ENCODE measurements at places on chromosomes 2 and 18.

GRCh38 chr2:24409700-24410556 lies 49.6 kb upstream of the ITSN2 start:
- DNase-seq = no peak

GRCh38 chr2:164015328-164016123 lies 279.7 kb upstream of the FIGN start:
- DNase-seq = no peak

- no peak for DNase-seq
Observed at GRCh38 chr18:9951022-9951859, 37.4 kb downstream of the VAPA start.

- DNase-seq = peak; percentile 58
Observed at GRCh38 chr2:112821142-112821541, 15.4 kb downstream of the IL1B start.

DNA sequence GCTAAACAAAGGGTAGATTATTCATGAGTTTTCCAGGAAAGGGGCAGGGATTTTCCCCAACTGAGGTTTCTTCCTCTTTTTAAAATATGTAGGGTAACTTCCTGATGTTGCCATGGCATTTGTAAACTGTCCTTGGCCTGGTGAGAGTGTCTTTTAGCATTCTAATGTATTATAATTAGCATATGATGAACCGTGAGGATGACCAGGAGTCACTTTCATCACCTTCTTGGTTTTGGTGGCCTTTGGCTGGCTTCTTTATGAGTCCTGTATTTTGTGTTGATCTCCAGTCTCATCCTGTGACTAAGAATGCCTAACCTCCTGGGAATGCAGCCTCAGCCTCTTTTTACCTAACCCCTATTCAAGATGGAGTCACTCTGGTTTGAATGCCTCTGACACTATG lies 391.0 kb upstream of the LINC00305 start:
- no peak for DNase-seq

DNA sequence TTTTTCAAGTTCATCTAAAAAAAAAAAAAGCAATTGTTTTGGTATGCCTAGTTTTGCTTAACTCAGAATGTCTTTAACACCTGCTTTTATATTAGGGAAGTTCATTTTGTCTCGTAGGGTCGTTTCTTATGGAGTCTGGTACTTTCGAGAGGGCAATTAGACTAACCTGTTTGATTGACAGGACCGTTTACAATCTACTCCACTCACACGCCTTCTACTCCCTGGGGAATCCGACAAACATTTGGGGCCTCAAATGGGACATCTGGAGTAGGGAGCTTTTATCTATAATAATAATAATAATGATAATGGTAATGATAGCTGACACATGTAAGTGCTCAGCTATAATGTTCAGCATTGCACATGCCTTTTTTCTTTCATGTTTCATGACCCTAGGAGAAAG lies 261.6 kb upstream of the RASGRP3 start:
- DNase-seq = no peak

GRCh38 chr2:174753038-174753633 lies 11.1 kb downstream of the CHRNA1 start:
- DNase-seq = no peak

DNA sequence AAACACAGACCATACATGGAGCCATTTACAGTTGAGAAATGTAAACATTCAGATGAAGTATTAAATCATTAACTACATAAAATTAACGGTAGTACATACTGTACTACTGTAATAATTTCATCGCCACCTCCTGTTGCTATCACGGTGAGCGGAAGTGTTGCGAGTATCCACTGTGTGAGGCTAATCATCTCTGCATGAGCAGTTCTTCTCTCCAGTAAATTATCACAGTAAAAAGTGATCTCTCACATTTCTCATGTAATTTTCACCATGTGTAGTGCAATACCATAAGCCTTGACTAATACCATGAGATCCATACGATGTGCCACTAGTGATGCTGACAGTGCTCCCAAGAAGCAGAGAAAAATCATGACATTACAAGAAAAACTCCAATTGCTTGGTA lies 21.9 kb downstream of the SMAD2 start:
- DNase-seq = no peak

DNA sequence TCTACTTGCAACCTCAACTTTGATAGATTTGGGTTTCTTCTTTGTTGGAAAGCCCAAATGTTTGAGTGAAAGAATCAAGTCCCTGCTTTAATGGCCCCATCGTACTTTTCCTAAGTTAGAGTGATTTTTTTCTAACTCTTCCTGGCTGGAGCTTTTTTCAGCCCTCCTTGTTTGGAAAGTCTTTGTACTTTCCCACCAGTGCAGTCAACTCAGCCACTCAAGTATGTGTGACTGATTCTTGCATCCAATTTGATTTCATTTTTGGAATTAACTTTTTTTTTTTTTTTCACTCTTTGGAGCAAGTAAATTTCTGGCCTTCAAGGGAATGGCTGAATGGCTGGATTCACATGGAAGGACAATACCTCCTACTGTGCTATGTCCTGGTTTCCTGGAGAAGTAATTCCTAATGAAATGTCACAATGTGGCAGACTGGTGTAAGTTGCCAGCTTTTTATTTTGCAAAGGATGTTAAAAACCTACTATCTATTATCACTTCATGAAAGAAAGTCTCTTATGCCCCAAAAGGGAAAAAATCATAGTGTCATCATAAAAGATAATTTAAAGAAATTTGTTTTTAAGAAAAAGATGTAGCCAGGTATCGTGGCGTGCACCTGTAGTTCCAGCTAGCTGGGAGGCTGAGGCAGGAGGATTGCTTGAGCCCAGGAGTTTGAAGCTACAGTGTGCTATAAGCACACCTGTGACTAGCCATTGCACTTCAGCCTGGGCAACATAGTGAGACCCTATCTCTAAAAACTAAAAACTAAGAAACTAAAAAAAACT lies 76.0 kb upstream of the ZFP36L2 start:
- DNase-seq = no peak

DNA sequence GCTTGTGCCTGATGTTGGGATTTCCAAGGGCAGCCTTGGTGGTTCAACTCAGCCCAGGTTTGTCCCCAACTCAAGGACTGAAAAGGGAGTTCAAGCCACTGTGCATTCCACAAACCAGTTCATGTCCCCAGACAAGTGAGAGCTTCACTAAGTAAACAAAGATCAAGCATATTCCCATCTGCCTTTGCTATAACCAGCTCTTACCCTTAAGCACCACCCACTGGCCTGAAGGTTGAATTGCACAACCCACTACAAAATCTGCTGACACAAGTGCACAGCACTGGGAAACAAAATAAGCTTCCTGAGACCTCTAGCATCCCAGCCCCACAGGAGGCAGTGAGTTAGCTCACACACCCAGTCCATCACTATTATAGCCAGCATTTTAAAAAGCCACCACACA lies 516.7 kb downstream of the NR4A2 start:
- no peak for DNase-seq

DNA sequence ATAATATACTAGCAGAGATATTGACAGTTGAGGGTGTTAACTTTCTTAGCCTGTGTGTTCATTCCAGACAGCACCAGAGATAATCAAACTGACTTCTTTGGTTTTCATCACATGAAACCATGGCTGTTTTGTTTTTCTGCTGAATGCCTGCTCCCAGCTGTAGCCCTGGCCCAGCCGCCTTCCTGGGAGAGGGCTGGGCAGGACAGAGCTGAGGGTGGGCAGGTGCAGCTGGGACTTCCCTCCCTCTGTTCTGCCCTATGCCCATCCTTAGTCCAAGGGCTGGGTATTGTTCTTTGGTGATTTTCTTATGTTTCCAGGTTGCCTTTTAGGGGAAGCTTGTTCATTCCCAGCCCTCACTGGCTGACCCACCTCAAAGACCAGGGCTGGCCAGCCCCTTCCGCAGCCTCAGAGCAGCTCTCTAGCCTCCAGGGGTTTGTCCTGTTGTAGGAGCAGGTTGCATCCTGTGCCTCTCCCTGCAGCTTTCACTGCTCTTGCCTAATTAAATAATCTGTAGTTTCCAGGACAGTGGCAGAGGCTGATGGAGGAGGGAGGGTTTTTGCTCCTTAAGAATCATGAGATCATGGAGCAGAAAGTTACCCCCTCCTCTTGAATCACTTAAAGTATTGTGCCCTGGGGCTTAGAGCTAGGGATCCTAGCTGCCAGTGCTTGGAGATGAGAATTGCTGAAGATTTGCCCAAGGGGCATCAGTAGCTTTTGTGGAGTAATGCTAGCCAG lies 61.4 kb downstream of the MTCL1 start:
- DNase-seq = no peak

GRCh38 chr2:167157523-167157922 lies 269.2 kb downstream of the XIRP2 start:
- DNase-seq = no peak

DNA sequence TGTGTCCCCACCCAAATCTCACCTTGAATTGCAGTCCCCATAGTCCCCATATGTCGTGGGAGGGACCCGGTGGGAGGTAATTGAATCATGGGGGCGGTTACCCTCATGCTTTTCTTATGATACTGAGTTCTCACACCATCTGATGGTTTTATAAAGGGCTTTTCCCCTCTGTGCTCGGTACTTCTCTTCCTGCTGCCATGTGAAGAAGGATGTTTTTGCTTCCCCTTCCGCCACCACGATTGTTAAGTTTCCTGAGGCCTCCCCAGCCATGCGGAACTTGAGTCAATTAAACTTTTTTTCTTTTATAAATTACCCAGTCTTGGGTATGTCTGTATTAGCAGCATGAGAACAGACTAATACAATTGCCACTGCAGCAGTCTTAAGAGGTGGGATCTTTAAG lies 134.9 kb downstream of the LTBP1 start:
- no peak for DNase-seq

GRCh38 chr18:2894131-2894840 lies 47.5 kb downstream of the EMILIN2 start:
- no peak for DNase-seq

- DNase-seq = peak; percentile 44
Observed at GRCh38 chr2:239339726-239340601, 60.9 kb downstream of the HDAC4 start.

GRCh38 chr2:197517150-197517549 lies 1.3 kb downstream of the MOB4 start:
- no peak for DNase-seq

GRCh38 chr2:33377048-33377447 lies 99.4 kb upstream of the RASGRP3 start:
- no peak for DNase-seq

GRCh38 chr2:197674060-197674459 lies 1.3 kb downstream of the RFTN2 start:
- DNase-seq = no peak

DNA sequence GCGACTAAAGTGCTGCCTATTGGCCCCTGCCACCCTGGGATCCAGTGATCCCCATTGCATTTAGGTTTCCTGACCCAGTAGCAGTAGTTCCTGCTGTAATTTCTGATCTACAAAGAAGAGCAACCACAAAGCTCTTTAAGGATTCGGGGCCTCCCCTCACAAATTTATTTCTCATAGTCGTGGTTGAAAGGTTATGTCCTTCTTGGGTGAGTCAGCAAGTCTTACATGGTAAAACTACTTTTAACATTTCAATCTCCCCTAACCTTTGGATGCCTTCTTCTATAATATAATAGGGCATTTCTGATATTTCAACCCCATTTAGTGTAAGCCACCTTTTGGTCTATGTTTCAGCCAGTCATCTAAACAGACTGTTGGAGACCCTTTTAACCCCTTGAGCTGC lies 14.9 kb downstream of the PIKFYVE start:
- no peak for DNase-seq

GRCh38 chr18:66219817-66220216 lies 384.1 kb downstream of the CDH19 start:
- DNase-seq = no peak

- no peak for DNase-seq
Observed at GRCh38 chr2:144520756-144521487, 1.0 kb upstream of the ZEB2 start.

- DNase-seq = no peak
Observed at GRCh38 chr2:40138314-40138713, 313.6 kb downstream of the SLC8A1 start.
